ENCODE measurements at places on chromosomes 1 and 21. TPM values are rescaled to one million over a fixed set of nuclear protein-coding genes. Genes with fewer than 3 reads are reported as not detected.

Gene KRTAP19-3
- not detected for total RNA-seq

DNA sequence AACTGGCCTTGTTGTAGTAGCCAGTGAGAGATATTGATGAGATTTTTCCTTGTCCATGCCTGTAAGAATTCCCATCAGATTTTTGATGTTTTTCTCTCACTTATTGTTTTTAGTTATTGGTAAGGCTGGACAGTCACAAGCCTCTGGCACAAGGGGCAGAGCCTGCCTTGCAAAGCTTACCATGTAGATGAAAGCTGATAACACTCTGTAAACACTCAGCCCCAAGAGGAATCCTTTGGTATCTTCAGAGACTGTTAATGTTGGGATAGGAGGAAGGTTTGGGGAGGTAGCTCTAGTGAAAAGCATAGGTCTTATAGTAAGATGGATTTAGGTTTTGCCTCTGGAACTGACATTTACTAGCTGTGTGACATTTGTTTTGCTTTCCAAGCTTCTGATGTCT is 37.7 kb downstream of the MARK1 start:
- no peaks in the 10 kb centered on the region for H3K27me3 ChIP-seq
- H3K27ac ChIP-seq: no peak overlapping the region
- H3K4me3 ChIP-seq: no peak overlapping the region
- no peaks in the 10 kb centered on the region for H3K4me1 ChIP-seq

Gene CRYZ
- total RNA-seq: 38.0 TPM

DNA sequence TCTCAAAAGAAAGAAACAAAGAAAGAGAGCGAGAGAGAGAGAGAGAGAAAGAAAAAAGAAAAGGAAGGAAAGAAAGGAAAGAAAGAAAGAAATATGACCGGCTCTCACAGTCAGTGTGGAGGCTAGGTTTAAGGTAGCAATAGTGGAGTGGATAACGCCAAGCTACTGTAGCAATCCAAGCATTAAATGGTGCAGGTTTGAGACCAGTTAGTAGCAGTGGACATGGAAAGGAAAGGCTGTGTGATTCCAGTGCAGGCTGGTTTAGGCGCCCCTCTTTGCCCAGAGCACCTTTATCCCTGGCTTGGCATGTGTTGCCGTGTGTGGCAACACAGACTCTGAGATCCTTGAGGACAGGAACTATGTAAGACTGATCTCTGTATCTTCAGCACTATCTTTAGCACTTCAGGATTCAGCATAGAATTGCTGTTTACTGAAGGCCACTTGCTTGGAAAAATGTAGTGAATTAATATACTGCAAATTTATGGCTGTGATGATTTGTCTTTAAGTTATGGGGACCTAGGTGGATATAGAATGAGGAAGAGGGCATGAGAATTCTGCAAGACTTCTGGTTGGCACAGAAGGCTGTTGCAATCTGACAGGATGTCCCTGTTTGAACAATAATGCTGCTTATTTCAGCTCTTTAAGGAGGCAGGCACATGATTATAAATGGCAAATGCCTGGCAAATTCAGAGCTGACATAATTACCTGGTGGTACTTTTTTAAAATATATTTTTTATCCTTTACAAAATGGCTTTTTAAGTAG is 10.8 kb upstream of the OSBPL9 start:
- H3K4me3 ChIP-seq: no peak overlapping the region
- peak overlapping the region; percentile 42 for H3K27ac ChIP-seq
- no peak for DNase-seq

DNA sequence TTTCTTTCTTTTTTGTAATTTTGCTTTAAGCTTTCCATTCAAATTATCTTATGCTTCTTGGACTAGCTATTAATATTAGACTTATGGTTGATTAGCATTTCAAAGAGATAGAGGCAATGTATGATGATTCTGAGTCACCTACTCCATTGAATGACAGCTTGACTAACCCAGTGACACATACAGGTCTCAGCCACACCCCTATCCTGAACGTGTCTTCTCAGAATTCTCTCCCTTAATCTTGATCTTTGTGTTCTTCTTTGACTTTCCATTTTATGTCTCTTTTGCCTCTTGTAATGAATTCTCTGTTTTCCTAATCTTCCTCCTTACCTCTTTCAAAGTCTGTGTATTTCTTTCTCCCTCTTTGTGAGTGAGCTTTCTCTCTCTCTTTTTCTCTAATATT is 241.1 kb downstream of the PDE4B start:
- no peaks in the 10 kb centered on the region for H3K36me3 ChIP-seq
- H3K27ac ChIP-seq: no peak overlapping the region
- H3K4me3 ChIP-seq: no peak overlapping the region
- H3K27me3 ChIP-seq: no peaks in the 10 kb centered on the region
- DNase-seq: no peak
- no peaks in the 10 kb centered on the region for H3K4me1 ChIP-seq

Gene PGBD5
- total RNA-seq: 0.59 TPM

Measured in breast epithelium (tissue), 4 donors.